ENCODE measurements at places on chromosomes 2 and 18. TPM values are rescaled to one million over a fixed set of nuclear protein-coding genes. Genes with fewer than 3 reads are reported as not detected.
A peak's percentile ranks its signal among the peaks of the same experiment; 100 is the strongest.

The ARHGEF33 gene
- 16.7 TPM for polyA plus RNA-seq

The TCF23 gene
- polyA plus RNA-seq = 6.6 TPM

GRCh38 chr2:30462131-30462857, 15.2 kb downstream of the LCLAT1 start:
- no peak for DNase-seq

DNA sequence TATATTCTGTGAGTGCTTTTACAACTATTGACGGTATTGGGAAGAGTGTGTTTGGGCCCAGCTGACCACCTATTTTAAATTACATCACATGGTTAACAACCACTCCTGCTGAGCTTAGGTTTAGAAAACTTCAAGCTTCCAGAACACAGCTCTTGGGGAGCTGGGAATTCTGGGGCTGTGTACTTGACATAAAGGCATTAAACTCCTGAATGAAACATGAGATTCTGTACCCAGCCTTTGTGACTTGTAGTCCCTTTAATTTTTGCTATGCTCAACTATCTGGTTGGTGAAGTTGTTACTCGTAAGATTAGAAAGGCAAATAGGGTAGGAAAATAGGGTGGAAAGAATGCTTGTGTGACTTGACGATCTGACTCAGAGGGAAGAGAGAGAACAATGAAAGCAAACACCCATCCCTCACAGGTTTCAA, 66.9 kb downstream of the LTBP1 start:
- DNase-seq = no peak

- DNase-seq = no peak
Measured at GRCh38 chr2:142042536-142043199, 88.1 kb downstream of the LRP1B start.

DNA sequence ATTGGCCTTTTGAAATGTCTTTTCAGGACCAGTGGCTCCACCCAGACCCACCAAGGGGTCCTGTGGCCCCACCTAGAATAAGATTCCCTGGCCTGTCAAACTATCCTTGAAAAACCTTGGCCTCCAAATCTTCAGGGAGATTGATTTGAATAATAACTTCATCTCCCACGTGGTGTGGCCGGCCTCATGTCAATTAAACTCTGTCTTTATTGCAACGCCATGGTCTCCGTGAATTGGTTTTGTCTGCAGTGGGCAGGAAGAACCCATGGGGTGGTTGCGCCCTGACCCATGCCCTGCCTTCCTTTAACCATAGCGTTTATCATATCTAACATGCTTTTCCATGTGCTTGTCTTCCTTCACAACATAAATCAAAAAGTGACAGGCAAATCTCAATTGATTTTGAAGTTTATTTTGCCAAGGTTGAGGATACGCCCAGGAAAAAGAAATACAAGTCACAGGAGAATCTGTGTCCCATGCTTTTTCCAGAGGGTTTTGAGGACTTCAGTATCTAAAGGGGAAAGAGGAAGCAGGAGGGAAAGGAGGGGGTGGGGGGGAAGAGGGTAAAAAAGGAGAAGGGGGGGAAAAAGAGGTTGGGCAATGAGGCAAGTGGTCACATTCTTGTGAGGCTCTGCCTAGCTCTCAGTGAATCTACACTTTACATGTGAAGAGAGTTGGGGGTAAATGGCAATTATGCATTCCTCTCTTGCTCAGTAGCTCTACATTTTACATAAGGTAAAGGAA, 66.5 kb upstream of the CABLES1 start:
- no peak for DNase-seq

DNA sequence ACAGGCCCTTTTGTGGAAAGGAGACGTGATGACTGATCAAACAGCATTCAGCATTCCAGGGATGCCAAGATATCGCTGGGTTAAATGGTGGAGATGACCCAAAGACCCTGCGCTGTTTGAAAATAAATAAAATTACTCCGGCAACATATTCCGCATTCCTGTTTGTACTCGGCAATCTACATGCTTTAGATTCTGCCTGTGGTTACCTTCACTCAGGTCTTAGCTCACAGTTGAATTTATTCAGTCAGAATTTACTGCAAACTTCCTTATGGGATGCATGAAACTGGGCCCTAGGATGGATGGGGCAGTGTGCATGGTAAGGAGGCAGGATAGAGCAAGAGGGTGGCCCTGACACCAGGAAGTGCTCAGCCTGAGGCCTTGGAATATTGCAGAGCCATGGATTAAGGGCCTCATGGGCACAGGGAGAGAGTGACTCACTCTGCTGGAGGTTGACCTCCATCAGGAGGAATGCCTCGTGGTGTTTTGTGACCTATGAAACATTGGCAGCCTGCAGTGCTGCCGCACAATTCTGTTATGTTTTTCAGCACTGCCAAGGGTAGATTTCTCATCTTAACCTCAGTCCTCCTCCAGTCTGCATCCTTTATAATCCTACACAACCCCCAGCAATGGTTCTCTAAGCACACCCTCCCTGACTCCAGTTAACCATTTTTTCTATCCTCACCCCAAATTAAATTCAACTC, 321.4 kb downstream of the IRS1 start:
- DNase-seq = peak; percentile 28

DNA sequence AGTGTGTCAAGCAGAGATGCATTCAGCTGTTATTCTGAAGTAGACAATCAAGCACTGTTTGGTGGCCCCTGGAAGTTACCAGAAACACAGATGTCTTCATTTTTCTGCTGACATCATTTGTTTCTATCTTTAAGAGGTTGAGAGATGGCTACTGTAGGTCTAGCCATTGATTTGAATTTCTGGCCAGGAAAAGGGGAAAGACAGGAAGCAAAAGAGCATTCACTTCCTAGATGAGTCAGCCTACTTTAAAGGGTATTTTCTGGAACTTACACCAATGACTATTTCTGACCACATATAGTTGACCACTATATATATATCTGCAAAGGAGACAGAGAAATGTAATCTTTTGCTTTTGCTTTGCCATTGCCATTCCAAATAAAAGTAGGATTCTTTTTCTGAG, 900.1 kb upstream of the SOX11 start:
- no peak for DNase-seq

The RFX8 gene
- polyA plus RNA-seq = 4.0 TPM

DNA sequence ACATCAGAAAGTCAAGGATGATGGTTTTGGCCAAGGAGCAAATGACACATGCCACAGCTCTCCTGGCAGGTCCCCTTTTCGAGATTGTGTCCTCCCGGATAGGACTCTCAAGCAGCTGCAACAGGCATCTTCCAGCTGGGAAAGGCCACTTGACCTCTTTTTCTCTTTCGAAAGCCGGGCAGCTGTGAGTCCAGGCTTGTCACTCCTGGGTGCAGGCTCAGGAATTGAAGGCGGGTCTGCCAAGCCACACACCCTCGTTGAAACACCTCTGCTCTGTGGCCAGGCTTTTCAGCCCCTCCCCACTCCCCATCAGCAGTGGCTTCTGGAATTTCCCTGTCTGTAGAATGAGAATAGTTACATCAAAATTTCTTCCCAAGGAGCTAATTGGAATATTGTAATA, 98.0 kb downstream of the CCDC138 start:
- DNase-seq = no peak

- DNase-seq = no peak
Measured at GRCh38 chr18:39299152-39299551, 1733.6 kb upstream of the CELF4 start.

DNA sequence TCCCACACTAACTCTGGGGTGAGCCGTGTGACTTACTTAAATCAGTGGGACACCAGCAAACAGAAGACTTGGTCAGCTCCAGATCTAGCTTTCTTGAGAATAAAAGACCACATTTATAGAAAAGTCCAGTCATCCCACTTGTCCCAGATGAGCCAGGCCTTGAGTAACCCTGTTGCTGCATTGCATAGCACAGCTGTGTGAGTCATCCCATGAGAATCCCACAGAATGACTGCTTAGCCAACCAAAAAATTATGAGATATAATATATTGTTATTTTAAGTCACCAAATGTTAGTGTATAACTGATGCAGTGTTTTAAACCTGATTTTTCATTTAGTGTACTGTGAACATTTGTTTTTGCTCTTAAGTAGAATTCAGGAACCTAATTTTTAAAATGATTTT, 94.2 kb upstream of the FSHR start:
- DNase-seq = no peak

DNA sequence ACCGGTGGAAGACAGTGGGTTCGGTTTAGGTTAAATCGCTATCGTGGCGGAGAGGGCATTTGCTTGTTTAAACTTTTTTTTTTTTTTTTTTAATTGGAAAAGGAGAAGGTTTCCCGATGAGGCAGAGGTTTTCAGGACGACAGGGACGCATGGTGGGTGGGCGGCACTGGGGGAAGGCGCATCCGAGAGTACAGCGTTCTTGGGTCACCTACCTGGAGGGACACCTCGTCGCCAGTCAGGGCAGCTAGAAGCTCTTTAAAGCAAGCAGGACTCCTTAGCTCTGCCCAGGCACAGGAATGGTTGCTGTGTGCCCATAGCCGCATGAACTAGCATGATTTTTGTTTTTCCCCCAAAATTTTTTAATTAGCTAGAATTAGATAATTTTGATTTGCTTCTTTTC, 437 bp downstream of the LDLRAD4 start:
- no peak for DNase-seq

GRCh38 chr2:165623161-165623560, 153.7 kb downstream of the CSRNP3 start:
- DNase-seq = no peak

The SP140 gene
- 4.8 TPM for polyA plus RNA-seq
